Stimulated activated CD8-positive, alpha-beta memory T cell treated with anti-CD3 and anti-CD28 coated beads, Interleukin-12 subunit alpha, Interleukin-12 subunit beta, amount 100 ng/mL, for 1 hour (primary cell): ENCODE measurements at places on chromosomes 11 and 22.

- no peak for DNase-seq
Measured at GRCh38 chr11:14612694-14613093, 30.9 kb upstream of the PDE3B start.

DNA sequence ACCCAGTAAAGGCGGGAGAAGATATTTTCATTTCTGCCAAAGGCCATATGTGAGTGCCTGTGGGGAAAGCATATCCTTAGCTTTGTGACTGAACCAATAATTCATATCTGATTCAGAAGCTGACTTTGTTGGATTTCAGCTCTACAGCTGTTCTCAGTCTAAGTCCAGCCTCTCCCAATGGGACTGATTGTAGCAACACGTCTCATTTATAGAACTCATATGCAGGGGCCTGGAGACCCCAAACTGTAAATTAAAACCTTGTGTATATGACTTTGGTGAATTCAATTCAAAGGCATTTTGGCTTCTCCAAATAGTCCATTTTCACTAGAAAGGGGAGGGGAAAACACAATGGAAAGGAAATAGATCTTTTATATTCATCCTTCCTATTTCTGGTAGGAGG lies 250.4 kb upstream of the SORL1-AS1 start:
- DNase-seq = no peak

DNA sequence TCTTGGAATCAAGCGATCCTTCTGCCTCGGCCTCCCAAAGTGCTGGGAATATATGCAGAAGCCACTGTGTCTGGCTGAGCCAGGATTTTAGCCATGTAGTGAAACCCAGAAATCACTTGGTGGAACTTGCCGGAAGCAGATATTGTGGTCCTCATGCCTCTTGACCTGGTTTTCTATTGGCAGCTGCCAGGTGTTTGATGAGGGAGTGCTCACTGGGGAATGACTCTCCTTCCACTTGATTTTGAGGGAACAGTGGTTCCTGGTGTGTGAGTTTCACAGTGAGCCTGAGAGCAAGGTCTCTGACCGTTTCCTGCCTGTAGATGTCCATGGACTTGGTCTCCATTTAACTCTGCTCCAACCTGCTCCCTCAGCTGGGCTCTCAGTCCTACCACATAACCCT lies 34.7 kb upstream of the ELF5 start:
- no peak for DNase-seq

- DNase-seq = no peak
Measured at GRCh38 chr11:114050258-114050927, 9.1 kb upstream of the ZBTB16 start.

- DNase-seq = no peak
Measured at GRCh38 chr11:12232817-12233601, 122.6 kb downstream of the MICAL2 start.

GRCh38 chr22:32132126-32132525 lies 27.0 kb downstream of the C22orf42 start:
- DNase-seq = no peak
